Activated naive CD8-positive, alpha-beta T cell treated with anti-CD3 and anti-CD28 coated beads, Interleukin-2, amount 10 ng/mL, durations not matched to agents 7 days and 5 days (primary cell): ENCODE measurements at places on chromosomes 12 and 14. TPM values are rescaled to one million over a fixed set of nuclear protein-coding genes. Genes with fewer than 3 reads are reported as not detected.
A peak's percentile ranks its signal among the peaks of the same experiment; 100 is the strongest.

DNA sequence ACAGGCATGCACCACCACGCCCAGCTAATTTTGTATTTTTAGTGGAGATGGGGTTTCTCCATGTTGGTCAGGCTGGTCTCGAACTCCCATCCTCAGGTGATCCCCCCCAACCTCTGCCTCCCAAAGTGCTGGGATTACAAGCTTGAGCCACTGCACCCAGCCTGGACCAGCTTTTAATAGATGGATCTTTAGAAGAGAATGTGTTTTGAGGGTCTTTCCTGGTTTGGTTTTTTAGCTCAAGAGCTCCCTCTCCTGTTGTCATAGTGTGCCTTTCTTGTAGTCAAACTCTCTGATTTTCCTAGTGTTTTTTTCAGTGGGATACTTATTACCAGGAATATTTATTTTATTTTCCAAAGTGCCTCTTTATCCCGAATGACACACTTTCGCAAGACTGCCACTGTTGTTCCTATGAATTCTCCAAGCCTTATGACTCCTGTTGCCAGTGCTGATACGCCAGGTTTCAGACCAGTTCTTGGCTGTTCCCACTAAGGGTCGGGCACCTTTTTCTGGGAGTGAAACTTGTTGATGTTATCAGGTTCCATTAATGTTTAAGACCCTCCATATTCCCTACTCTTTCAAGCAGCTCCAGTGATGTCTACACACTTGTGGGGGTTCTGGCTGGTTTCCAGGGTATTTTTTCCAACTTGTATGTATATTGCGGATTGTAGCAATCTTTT is 31.5 kb upstream of the LIMA1 start:
- H3K4me1 ChIP-seq, result no peaks in the 10 kb centered on the region
- H3K4me3 ChIP-seq, result no peak overlapping the region
- no peaks in the 10 kb centered on the region for H3K36me3 ChIP-seq
- no peaks in the 10 kb centered on the region for H3K27me3 ChIP-seq

DNA sequence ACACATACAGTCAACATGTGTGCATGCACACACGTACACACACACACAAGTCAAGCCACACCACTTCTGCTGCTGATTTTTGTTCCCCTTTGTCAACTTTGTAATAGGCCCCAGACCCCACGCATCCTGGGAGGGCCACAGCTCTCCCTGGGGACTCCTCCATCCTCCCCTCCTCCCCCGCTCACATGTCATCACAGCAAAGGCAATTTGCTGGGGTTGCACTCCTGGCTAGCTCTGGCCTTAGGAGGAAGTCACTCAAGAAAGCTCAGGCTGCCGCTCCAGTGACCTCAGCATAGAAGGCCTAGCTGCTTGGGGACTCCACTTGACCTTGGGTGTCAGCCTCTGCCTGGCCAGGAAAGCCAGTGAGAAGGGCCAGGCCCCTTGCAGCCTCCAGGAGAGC is 27.2 kb downstream of the NGB start:
- no peak overlapping the region for H3K27ac ChIP-seq
- no peaks in the 10 kb centered on the region for H3K27me3 ChIP-seq
- H3K36me3 ChIP-seq, result no peaks in the 10 kb centered on the region
- DNase-seq, result no peak

KIF5A gene
- total RNA-seq, result 1.6 TPM

GRCh38 chr12:5521456-5522325 is 89.8 kb downstream of the NTF3 start:
- DNase-seq, result no peak
- H3K4me3 ChIP-seq, result no peak overlapping the region
- H3K4me1 ChIP-seq, result no peaks in the 10 kb centered on the region
- no peak overlapping the region for H3K27ac ChIP-seq

DNA sequence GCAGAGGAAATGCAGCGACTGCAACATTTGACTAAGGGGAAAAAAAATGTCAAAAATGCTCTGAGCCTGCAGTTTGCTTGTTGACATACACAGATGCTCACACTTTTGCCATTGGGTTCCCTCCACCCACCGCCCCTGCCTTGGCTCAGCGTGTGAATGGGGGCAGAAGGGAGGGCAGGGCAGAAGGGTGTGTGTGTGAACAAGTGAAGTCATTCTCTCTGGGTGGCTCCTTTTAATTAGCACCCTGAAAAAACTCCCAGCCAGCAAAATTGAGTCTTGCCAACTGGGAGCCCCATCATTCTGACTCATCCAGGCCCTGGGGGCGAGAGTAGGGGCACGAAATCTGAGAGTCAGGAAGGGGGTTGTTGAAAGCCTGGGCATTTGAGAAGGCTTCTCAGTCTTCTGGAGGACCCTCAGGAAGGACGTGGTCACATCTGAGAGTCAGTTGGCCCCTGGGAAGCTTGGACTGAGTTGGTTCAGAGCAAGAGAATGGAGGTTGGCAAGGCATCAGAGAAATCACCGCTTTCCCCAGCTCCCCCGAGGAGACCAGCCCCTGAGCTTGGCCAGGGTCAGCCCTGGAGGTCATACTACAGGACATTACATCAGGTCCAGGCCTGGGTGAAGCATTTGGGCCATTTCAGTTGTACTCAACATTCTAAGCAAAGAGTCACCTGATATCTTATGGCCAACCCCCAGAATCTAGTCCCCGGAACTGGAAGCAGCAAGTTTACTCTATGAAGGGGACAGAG is 22.7 kb upstream of the KRT78 start:
- H3K4me3 ChIP-seq, result no peak overlapping the region
- H3K27ac ChIP-seq, result no peak overlapping the region
- H3K4me1 ChIP-seq, result peaks cover 21% of the 10 kb centered on the region

- no peaks in the 10 kb centered on the region for H3K4me1 ChIP-seq
- H3K27me3 ChIP-seq, result no peaks in the 10 kb centered on the region
- no peak overlapping the region for H3K27ac ChIP-seq
Measured at GRCh38 chr12:93125126-93125525, 196.0 kb upstream of the EEA1 start.

DNA sequence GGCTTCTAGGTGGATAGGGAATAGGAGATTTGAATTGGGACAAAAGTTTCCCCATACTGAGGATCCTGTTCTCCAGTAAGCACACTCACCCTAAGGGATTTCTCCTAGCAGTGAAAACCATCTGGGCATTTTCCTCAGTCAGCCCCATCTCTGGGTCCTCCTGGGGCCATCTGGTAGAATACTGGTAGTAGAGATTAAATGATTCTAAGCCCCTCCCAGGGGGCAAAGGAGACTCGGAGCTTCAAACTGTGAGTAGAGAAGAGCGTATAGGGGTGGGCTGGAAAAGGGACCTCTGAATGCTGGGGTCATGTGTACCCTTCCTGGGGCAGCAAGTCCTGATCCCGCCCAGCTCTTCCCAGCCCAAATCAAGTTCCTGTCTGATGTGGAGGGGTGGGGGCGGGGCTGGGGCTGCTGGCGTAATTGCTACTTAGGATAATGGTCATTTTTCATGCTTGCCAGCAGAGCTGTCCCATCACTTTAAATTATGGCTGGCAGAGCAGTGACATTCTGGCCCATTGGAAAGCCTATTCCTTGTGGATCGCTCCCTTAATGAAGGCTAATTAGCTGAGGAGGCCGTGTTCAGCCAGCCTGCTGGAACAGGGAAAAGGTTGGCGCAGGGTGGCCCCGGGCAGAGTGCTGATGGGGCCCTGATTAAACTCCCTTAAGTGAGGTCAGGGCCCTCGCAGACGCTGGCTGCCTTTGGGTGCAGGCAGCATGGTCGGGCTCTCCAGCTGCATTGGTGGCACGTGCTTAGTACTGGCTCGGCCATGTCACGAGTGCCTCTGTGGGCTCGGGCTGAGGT is 127.8 kb downstream of the TSPAN9 start:
- H3K36me3 ChIP-seq, result no peaks in the 10 kb centered on the region
- no peak overlapping the region for H3K27ac ChIP-seq
- H3K27me3 ChIP-seq, result peaks cover 29% of the 10 kb centered on the region
- no peak overlapping the region for H3K4me3 ChIP-seq

- no peaks in the 10 kb centered on the region for H3K36me3 ChIP-seq
- no peaks in the 10 kb centered on the region for H3K4me1 ChIP-seq
- H3K27ac ChIP-seq, result no peak overlapping the region
- H3K4me3 ChIP-seq, result no peak overlapping the region
- DNase-seq, result no peak
Measured at GRCh38 chr12:72888693-72889092, 616.5 kb downstream of the TRHDE start.

SYNDIG1L gene
- total RNA-seq, result not detected

KRT1 gene
- not detected for total RNA-seq

- H3K36me3 ChIP-seq, result no peaks in the 10 kb centered on the region
- H3K27me3 ChIP-seq, result no peaks in the 10 kb centered on the region
- no peaks in the 10 kb centered on the region for H3K4me1 ChIP-seq
- no peak for DNase-seq
- no peak overlapping the region for H3K27ac ChIP-seq
Measured at GRCh38 chr12:86143162-86143561, 113.0 kb downstream of the MGAT4C start.

DNA sequence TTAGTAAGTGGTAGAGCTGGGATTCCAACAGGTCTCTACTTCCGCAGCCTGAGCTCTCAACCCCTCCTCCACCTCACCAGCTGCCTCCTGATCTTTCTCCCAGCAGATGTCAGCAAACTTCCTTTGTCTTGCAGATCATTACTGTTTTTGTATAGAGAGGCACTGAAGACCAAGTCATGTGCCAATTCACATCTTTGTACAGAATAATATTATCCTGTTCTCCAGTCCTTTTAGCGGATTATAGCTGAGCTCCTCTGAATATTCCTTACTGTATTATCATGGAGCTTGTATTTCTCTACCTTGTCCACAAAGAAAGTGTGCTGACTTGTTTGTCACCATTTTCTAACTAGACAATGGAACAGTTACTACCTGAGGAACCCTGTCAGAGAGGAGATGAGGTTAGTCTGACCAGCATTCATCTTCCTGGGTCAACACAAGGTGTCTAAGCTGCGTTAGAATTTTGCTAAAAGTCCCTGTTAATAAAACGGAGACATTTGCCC is 142.3 kb upstream of the ARHGAP5 start:
- H3K27ac ChIP-seq, result no peak overlapping the region
- H3K4me3 ChIP-seq, result no peak overlapping the region
- no peak for DNase-seq
- H3K36me3 ChIP-seq, result no peaks in the 10 kb centered on the region
- H3K27me3 ChIP-seq, result no peaks in the 10 kb centered on the region
- peaks cover 7% of the 10 kb centered on the region for H3K4me1 ChIP-seq

DNA sequence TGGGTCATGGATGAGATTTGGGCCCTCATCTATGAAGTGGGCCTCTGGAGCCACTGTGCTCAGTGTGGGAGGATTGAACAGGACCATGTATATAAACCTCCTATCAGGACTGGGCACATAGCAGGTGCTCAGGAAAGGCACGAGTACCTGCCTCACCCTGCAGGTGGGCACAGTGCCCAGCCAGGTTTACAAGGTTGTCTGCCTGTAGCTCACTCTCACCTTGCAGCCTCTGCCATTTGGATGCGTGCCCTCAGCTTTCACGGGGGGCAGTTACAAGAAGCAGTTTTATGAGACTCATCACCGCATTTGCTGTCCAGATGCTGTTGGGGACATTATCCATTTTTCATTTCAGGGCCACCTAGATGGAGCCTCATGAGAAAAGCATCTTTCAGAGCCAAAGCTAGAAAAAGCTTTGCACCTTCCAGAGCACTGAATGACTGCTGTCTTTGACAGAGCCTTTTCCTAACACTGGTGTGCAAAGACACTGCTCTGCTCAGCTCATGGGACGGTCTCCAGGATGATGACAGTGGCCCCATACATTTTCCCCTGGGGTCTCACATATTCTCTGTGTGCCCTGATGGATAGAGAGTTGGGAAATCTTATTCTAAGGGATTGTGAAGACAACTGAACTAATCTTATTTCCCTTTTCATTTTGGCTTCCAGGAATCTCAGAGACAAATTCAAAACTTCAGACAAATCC is 327.5 kb upstream of the RTL1 start:
- no peak overlapping the region for H3K4me3 ChIP-seq
- no peaks in the 10 kb centered on the region for H3K36me3 ChIP-seq
- no peak overlapping the region for H3K27ac ChIP-seq

- H3K36me3 ChIP-seq, result no peaks in the 10 kb centered on the region
- no peak overlapping the region for H3K27ac ChIP-seq
- DNase-seq, result no peak
- peaks cover 10% of the 10 kb centered on the region for H3K27me3 ChIP-seq
Measured at GRCh38 chr12:64265839-64266238, 43.7 kb upstream of the KICS2 start.

DNA sequence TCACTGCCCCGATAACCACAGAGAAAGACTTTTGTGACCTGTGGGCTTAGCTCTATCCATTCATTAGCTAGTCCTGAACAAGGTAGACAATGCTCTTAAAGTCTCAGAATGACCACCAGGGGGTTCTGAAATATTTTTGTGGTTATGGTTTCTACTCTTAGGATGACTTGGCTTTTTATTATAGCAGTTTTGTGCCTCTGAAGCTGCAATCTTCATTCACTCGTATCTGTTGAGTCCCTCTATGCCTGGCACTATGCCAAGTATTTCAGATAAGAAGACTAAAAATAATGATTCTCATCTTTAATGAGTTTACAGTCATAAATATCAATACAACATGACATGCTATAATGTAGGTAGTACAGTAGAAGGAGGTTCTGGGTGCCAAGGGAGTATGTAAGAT is 130.8 kb upstream of the TRHDE start:
- no peaks in the 10 kb centered on the region for H3K4me1 ChIP-seq
- H3K4me3 ChIP-seq, result no peak overlapping the region
- H3K27ac ChIP-seq, result no peak overlapping the region
- DNase-seq, result no peak

P3H3 gene
- 6.3 TPM for total RNA-seq

GRCh38 chr12:55659486-55660385 is 23.0 kb downstream of the OR10P1 start:
- H3K27me3 ChIP-seq, result peaks cover 15% of the 10 kb centered on the region
- peaks cover 3% of the 10 kb centered on the region for H3K4me1 ChIP-seq
- no peak overlapping the region for H3K4me3 ChIP-seq
- no peaks in the 10 kb centered on the region for H3K36me3 ChIP-seq

DNA sequence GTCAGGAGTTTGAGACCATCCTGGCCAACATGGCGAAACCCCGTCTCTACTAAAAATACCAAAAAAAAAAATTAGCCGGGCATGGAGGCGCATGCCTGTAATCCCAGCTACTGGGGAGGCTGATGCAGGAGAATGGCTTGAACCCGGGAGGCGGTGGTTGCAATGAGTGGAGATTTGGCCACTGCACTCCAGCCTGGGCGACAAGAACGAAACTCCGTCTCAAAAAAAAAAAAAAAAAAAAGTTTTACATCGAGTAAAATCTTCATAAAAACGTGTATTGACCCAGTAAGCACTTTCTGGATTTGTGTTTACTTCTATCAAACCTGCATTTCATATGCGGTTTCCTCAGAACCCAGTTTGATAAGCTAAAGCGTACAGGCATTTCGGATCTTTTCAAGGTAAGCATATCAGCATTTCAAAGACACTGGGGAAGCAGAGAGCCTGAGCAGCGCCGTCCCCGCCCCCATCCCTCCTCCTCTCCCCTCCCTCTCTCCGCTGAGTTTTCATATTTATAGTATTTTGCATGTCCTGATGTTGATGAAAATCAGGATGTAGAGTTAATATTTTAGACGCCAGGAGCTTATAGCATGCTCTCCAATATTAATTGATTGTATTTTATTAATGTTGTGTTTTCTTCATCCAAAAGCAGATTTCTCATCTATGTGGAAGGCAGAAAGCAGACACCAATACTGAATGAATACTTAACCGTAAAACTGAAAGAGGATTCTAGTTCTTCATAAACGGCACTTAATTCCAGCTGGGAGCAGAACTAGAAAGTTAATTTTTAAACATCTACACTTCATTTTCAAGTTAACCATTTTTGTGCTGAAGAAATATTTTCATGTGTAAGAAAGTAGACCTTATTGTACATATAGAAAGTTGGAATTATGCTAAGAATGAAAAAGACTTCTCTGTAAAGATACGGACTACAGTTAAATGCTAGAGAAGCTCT is 9.2 kb upstream of the HIP1R start:
- DNase-seq, result no peak
- H3K27me3 ChIP-seq, result peaks cover 20% of the 10 kb centered on the region
- H3K27ac ChIP-seq, result no peak overlapping the region
- peak overlapping the region; percentile 55 for H3K4me3 ChIP-seq
- H3K4me1 ChIP-seq, result peaks cover 2% of the 10 kb centered on the region
- no peaks in the 10 kb centered on the region for H3K36me3 ChIP-seq
